ENCODE measurements at places on chromosomes 6 and 20. TPM values are rescaled to one million over a fixed set of nuclear protein-coding genes. Genes with fewer than 3 reads are reported as not detected.

Gene TNNC2
- 0.47 TPM for polyA plus RNA-seq

Gene CUL9
- polyA plus RNA-seq, result 24.7 TPM

- DNase-seq, result no peak
These were observed 140.1 kb upstream of the SNX9 start for GRCh38 chr6:157682856-157683481.

- DNase-seq, result no peak
These were observed 103.6 kb downstream of the PAX1 start for GRCh38 chr20:21808863-21809664.

Gene AIF1
- polyA plus RNA-seq, result 77.0 TPM

GRCh38 chr6:148140772-148141557 lies 201.7 kb upstream of the SASH1 start:
- DNase-seq, result no peak

- DNase-seq, result no peak
These were observed 60.1 kb downstream of the QKI start for GRCh38 chr6:163474581-163474980.

Measured in left renal pelvis (tissue), 4 donors.